ENCODE measurements at places on chromosomes 6 and 20. TPM values are rescaled to one million over a fixed set of nuclear protein-coding genes. Genes with fewer than 3 reads are reported as not detected.

DNA sequence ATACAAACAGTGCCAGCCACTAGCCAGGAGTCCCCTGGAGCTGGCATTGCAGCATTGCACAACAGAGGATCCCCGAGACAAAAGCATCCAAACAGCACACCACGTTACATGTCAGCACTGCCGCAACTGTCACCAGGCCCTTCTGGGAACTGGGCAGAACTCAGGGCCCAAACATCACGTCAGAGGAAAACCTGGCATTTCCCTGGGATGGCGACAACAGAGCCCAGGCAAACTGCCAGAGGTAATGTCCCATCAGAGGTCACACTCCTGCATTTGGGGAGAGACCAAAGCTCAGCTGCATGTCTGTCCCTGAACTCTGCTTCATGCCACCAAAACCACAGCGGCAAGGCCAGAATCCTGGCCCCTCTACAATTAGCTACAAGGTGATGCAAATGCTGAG is 36.3 kb downstream of the PPP1R3G start:
- DNase-seq, result no peak

- DNase-seq, result no peak
Observed at GRCh38 chr20:46802722-46803121, 91.9 kb upstream of the EYA2 start.

DNA sequence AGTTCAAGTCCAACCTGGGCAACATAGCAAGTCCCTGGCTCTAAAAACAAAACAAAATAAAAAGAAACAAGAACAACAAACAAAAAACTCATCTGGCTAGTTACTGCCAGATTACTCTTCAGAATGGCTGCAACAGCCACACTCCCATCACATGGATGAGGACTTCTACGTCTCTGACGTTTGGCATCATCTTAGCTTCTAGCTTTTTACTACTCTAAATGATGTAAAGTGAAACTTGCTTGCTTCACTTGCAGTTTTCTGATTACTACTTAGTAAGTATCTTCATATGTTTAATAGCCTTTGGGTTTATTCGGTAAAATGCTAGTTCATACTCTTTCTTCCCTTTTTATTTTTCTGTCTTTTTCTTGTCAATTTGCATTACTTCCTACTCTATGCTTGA is 161.1 kb upstream of the CARMIL1 start:
- no peak for DNase-seq

DNA sequence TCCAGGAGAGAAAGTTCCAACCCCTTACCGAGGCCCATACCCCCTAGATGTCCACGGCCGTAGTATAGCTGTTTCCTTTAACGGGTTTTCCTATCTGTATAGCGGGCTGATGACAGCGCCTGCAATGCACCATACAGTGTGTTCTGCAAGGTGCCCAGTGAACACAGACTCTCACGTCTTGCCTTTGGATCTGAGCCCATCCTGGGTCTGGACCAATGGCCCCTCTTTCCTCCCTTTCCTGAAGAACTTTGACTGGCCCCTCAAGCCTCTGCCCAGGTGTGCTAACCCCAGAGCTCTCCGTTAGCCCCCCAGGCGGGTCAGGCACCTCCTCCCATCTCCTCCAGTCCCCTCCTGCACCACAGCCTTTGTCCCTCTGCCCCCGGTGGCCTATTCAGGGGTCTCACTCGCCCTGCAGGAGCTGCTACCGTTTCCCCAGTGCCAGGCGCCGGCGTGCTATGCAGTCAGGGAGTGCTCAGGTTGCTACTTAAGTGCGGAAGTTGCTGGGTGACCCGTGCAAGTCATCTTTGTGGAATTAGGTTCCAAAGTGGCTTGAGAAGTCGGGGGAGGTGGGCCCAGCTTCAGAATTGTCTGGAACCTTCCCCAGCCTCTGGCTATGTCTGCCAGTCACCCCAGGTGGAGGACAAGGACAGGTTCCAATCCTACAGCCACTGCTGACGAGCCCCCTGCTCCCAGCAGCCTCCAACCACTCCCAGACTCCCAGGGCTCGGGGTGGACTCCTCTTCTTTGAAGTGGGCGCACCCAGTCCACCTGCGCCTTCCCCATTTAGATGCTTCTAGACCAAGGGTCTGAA is 35.0 kb upstream of the ZBP1 start:
- DNase-seq, result no peak

DNA sequence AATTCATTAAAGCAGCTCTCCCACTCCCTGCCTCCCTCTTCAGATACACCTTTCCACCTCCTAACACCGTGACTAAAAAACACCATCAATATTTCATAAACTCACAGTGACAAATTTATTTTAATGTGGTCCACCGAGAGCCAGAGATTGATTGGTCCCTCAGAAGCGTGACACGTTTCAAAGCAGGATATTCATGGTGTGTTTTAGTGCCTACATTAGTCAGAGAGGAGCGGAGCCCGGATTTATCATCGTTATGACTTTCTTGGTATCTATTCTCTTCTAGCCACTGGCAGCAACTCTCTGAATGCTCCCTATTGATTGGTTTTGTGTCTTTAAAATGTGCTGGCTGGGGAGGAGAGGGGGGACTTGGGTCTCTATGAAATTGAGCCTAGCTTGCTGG is 265.3 kb downstream of the DHX35 start:
- DNase-seq, result no peak

ZSCAN12 gene
- 8.1 TPM for total RNA-seq

CAPN11 gene
- total RNA-seq, result not detected

GATA5 gene
- not detected for total RNA-seq

CCM2L gene
- total RNA-seq, result not detected

STMND1 gene
- total RNA-seq, result not detected

OR2H2 gene
- not detected for total RNA-seq
